H1 (cell line): ENCODE measurements at places on chromosomes 6 and 20. TPM values are rescaled to one million over a fixed set of nuclear protein-coding genes. Genes with fewer than 3 reads are reported as not detected.

DNA sequence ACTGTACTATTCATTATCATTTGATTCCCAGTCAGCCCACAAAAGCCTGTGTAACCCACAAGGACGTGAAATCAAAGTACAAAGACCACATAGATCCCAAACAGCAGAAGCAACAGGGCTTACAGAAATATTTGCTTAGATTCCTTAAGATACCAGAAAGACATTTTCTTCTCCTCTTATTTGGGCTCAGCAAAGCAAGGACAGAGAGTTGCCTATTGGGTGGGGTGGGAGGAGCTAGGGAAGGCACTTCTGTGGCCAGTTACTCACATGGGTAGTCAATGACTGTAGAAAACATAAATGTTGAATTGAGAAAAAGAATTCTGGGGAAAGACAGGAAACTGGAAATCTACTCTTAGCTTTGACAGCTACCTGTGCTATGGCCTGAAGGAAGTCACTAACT is 19.8 kb downstream of the PDE7B start:
- DNase-seq, result no peak

DNA sequence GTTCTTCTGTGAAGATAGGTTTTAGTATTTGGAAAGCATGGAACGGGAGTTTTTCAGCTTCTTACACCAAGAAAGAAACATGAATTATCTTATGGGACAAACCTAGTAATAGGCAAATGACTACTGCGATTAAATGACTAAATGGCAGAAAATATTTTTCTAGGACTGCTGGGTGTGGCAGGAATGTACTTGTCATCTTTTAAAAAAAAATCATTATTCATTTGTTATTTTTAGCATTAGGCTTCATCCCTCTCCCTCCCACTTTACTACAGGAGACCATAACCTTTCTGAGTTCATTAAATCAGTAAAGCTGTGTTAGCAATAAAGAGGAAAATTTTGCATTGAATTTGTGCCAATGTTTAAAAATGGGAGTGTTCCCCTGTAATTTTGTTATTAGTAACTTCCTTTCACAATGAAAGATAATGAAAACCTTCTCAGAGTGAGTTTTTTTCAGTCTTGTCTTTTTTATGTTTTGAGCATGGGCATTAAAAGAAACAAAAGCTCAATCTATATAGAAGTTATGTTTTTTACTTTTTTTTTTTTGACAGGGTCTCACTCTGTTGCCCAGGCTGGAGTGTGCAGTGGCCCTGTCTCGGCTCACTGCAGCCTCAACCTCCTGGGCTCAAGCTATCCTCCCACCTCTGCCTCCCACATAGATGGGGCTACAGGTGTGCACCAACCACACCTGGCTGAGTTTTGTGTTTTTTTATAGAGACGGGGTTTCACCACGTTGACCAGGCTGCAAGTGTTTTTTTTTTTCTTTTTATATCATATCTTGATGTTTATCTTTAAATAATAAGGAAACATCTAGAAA is 105.6 kb upstream of the CLDN20 start:
- no peak for DNase-seq

GRCh38 chr6:19921786-19922185 is 84.6 kb downstream of the ID4 start:
- no peak for DNase-seq

GRCh38 chr20:61954276-61955021 is 111.2 kb downstream of the TAF4 start:
- no peak for DNase-seq

SMPD2 gene
- total RNA-seq, result 10.5 and 11.5 TPM in 2 replicates

ANKEF1 gene
- total RNA-seq, result 9.8 and 10.0 TPM in 2 replicates
